Left colon (tissue), 2 donors: ENCODE measurements at places on chromosomes 2 and 18.
A peak's percentile ranks its signal among the peaks of the same experiment; 100 is the strongest.

DNA sequence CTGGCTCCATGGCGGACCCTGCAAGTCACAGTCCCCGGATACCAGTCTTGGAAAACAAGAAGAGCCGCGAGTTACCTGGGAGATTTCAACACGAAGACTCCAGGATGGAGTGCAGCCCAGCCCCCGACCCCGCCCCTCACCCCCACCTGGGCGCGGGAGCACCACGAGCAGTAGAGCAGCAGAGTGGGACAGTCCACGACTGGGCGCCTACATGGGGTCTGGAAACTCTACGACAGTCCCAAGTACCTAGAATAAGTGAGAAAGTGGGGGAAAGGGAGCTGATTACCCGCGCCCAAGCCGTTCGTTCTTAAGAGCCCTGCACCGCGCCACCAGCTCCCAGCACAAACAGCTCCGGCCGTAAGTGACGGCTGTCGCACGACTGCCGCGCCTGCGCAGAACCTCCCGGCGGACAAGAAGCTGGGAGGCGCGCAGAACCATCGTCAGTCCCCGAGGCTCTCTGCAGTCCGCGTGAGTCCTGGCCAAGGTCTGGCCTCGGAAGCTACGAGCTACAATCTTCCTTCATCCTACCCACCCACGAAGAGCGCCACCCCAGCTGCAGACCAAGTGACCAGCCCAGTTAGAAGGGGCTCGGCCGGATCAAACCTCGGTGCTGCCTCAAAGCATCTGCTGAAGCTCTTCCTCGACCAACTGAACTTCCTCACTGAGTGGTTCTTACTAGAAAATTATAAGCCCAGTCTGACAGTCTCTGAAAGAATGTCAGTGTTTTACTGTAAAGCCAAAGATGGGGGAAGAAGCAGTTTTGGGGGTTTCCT lies at the start of gene DPY30:
TSS of gene DPY30 (minus strand) at position 359 of the 773 bp plus-strand sequence. CDS start at position 10, 349 bp downstream.
- peak; percentile 93 for DNase-seq

DNA sequence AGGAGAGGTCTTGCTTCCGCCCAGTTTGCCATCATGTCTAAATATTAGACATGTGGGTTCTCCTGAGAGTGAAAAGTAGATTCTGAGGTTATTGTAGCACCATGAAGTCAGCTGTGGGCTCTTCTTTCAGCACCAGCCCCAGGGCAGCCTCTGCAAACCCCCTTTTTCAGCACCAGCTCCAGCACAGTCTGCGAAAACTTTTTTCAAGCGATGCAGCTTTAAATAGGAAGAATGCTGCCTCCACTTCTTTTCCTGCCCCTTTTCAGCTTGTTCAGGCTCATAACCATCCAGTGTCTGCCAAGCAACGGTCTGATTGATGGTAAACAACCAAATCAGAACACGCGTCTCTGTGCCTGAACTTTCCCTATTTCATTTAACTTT lies at the start of gene COL5A2:
TSS of gene COL5A2 (minus strand) at position 192 of the 381 bp plus-strand sequence. CDS start at position 35, 157 bp downstream.
- peak; percentile 36 for DNase-seq

DNA sequence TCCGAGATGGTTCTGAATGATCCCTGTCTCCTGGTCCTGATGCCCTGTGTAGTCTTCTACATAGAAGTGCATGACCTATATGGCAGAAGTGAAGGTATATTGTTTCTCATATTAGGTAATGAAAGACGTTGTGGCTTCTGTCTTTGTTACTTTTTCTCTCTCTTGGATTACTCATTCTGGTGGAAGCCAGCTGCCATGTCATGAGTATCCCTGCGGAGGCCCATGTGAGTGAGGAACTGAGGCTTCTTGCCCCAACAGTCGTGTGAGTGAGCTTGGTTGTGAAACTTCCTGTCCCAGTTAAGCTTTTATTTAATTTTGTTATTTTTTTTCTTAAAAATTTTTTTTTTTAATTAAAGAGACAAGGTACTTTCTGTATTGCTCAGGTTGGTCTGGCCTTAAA lies 134.7 kb downstream of the UBR3 start:
- DNase-seq, result no peak

DNA sequence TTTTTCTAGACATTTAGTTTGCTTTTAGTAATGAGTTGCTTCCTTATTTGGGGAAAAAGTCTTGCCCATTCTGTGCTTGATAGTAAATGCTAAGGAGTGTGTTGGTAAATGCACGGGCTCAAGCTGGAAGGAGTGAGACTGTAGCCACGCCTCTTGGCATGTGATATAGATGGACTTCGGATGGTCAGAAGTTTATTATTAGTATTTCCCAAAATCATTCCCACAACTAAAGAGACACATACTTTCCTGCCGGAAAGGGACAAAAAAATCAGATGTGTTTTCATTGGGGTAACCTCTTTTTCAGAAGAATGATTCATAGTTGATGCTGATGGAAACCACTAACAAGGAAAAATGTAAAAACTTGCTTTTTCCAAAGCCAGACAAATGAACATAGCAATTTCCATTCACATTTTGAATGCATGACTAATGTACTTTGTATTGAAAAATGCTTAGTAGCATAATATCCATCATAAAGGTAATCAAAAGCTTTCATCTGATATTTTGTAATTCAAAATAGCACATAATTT lies 133.2 kb downstream of the ZNF532 start:
- DNase-seq, result no peak

DNA sequence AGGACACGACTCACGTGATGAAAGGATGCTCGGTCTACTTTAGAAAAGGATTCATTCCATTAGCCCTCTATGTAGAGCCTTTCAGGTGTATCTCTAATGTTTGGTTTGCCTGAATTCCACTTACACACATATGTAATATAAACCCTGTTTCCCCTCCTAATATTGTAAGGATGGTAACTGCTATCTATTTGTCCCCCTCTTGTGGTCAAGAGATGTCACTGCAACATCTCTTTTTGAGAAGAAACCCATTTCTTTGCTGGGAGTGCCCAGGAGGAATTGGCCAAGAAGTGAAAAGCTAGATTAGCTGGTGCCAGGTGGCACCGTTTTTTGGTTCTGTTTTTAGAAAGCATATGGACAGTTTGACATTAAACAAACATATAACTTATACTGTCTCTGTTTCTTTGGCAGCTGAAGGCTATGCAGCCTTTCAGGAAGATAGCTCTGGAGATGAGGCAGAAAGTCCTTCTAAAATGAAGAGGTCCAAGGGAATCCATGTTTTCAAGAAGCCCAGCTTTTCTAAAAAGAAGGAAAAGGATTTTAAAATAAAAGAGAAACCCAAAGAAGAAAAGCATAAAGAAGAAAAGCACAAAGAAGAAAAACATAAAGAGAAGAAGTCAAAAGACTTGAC lies 41.2 kb downstream of the RALBP1 start:
- no peak for DNase-seq

DNA sequence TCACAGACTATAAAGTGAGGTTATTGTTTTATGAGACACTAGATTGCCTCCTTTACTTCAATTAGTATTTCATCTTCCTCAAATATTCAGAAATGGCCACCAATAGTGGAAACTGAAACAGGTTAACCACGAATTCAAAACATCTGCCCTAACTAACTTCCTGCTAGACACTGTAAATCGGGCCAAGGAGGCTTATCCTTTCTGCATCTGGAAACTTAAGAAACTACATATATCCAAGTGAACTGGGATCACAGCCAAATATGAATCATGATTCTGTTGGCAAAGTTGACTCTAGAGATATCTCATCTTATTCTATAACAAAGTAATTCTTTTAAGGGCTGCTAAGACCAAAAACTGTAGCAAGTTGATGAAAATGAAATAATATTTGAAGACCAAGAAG lies 136.6 kb upstream of the ZC3H15 start:
- no peak for DNase-seq

DNA sequence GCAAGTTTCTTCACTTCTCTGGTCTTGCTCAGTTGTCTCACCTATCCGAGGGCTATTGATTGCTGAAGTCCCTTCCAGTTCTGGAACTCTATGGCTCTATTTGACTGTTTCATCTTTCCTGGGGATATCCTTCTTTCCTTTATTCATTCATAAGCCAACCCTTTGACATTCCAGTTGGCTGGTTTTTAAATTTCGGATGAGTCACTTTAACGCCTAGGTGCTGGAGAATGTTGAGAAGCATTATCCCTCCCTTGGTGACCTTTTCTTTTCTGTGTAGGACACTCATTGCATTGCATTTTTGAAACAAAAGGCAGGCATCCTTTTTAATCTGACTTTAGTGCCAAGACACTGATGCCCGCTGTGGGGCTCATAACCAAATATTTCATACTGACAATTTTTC lies 307.1 kb downstream of the TSN start:
- DNase-seq, result no peak

- DNase-seq, result no peak
These were observed 549.0 kb upstream of the VRK2 start for GRCh38 chr2:57497489-57498096.

- no peak for DNase-seq
These were observed 12.2 kb downstream of the ASIC4 start for GRCh38 chr2:219526320-219527075.
